NCI-H1436 (cell line): ENCODE measurements at places on chromosomes 5 and 9.

GRCh38 chr9:21836437-21837161 is 34.2 kb downstream of the MTAP start:
- no peak for DNase-seq

GRCh38 chr5:27129926-27130325 is 91.5 kb upstream of the CDH9 start:
- no peak for DNase-seq

DNA sequence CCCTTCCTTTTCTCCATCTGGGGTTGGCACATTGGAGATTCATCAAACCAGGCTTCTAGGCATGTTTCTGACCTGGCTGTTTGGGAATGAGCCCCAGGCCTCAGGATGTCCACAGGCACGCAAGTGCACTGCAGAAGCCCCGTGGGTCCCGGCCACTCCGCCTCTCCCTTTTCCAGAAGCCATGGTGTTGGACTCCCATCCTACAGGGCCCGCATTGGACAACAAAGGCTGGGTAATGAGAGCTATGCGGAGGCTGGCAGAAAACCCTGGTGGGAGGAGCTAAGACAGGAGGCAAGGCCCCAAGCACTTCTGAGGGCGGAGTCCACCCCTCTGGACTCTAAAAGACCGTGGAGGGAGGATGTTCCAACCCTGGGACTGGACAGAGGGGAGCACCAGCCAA is 160.6 kb downstream of the OLFM1 start:
- no peak for DNase-seq

GRCh38 chr9:37377688-37378612 is 44.5 kb upstream of the GRHPR start:
- DNase-seq, result no peak

DNA sequence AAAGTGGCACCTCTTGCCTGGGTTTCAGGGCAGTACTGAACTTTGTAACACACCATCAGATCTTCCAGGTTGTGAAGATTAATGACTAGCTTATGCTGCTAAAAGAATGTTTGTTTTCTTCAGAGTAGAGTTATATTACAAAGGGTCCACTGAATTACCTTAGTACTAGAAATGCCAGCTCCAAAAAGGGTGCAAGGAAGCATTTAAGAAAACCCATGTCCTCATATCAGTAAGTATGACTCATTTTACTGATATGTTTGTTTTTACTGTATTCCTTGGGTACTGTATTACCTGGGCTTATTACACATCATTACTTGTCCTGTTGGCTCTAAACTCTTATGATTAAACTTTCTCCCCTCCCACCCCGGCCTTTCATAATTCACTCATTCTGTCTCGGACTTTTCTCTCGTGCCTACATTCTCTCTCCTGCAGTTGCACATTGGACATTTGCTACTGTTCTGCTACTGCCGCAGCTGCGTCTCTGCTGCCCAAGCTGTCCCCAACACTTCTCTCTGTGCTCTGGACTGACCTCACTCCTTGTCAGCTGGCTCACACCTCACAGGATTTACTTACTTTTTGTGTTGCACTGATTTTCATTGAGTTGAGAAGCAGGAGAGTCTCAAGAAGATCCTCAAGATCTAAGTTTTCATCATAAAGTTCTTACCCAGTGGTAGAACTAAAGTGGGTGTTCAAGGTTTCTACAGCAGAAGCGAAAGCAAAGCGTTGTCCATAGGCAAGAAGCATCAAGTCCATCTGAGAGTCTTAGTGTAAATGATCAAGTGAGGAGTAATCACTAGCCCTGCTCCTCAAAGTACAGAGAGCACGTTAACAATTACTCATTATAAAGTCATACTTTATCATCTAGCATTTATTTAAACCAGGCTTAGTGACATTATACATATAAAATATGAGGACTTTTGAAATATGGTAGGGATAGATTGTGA is 53.2 kb upstream of the C9orf72 start:
- DNase-seq, result no peak

DNA sequence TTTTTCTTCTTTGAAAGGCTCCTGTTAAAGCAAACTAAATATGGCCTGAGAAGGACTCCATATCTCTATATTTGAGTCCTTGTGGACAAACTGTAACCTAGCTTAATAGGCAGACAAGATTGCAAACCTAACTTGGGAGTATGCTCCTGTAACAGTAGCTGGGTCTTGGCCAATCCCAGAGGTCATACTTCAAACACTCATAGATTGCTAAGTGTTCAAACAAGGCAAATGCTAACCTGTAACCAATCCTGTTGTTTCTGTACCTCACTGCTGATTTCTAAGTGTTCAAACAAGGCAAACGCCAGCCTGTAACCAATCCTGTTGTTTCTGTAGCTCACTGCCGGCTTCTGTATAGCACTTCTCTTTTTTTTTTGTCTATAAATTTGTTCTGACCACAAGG is 50.6 kb upstream of the CLK4 start:
- no peak for DNase-seq

- no peak for DNase-seq
These were observed 39.0 kb downstream of the SEMA4D start for GRCh38 chr9:89458768-89459496.

DNA sequence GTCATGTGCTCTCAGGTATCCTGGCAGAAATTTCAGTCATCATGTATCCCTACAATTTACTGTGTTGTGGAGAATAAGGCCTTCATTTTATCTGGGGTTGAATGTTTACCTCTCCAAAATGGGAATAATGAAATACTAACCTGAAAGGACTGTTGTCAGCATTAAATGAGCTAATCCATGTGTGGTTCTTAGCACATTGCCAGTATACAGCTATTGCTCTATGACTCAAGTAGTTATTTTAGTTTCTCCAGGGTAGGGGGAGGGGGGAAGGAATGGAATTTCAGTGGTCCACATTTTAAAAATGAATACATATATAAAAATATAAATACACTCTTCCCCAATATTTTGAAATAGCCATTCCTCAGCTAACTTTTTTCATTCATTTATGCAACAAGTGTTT is 3.5 kb downstream of the PAM start:
- no peak for DNase-seq

DNA sequence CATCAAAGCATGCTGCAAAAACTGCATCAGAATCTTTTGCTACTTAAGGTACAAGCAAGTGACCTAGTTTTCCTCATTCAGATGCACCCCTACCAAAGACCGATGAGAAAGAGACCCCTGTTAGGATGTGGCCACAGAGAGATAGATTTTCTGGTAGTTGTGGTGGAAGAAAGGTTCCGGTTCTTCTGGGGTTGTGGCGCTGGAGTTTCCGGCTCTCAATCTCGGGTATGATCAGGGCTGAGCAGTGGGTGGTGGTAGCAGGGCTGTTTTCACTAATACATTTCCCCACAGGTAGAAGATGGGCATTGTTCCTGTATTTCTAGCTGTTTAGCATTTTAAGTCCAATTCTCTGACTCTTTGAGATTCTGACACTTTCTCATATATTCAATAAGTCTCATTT is 58.4 kb downstream of the PCSK1 start:
- DNase-seq, result no peak

DNA sequence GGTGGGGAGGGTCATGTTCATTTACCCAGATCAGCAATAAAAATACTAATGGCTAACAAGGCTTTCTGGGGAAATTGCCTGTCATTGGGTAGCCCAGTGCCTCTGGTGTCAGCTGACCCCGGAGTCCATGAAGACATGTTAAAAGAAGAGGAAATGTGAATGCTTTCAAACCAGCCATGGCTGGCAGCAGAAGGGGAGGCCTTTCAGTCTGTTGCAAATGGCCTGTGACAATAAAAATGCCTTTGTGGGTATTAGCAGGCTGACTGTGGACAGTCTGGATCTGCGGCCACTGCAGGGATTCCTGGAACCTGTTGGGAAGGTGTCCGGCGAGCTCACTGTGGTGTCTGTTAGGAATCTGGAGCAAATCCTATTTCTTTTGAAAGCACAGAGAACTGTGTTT is 7.5 kb downstream of the ABL1 start:
- no peak for DNase-seq

GRCh38 chr9:89955144-89955543 is 350.3 kb downstream of the GADD45G start:
- DNase-seq, result no peak

DNA sequence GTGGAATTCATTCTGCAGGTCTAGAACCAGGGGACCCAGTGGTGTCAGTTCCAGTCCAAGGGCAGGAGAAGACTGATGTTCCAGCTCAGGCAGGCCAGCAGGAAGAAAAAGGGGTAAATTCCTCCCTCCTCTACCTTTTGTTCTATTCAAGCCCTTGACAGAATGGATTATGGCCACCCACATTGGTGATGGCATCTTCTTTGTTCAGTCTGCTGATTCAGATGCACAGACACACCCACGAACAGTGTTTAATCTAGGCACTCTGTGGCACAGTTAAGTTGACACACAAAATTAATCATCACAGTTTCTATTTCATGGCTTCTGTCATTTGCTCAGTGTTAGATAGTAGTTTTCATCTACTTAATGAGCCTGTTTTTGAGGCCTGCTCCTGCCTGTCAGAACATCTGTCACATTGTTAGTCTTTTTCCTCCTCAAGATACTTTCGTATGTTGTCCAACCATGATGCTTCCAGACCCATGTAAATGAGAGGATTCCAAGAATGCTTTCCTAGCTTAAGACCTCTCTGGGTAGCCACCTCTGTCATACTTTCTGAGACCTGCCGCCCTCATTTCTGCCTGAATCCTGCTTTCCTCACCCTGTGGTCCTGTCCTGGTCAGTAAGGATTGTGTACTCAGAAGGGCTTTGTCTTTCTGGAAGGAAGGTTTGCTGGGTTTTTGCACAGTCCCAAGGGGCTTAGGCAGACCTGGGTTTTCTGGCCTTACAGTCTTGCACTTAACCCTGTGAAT is 72.5 kb downstream of the SPIN1 start:
- no peak for DNase-seq

GRCh38 chr9:130306823-130307666 is 41.5 kb downstream of the HMCN2 start:
- DNase-seq, result no peak

GRCh38 chr9:94679587-94679986 is 40.3 kb upstream of the FBP1 start:
- DNase-seq, result no peak

GRCh38 chr9:78280982-78281668 is 15.8 kb upstream of the PSAT1 start:
- no peak for DNase-seq

DNA sequence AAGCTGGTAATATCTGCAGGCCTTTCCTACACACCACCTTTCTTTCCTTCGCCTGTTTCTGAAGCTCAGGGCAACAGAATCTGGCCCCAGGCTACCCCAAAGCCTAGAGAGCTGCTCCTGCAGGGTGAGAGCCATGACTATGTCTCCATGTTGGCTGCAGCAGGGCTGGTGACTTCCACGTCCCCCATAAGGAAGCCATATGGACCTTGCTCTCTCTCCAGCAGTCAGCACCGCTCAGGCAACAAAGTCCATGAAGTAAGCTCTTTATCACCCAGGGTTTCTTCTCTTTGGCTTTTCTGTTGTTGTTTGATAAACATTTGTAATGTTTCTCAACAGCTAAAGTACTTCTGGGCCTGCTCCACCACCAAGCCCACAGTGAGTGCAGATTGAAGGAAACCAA is 125.2 kb downstream of the SLIT3 start:
- DNase-seq, result no peak

- DNase-seq, result no peak
These were observed 48.2 kb downstream of the CSNK1A1 start for GRCh38 chr5:149503006-149503405.

- no peak for DNase-seq
These were observed 39.2 kb upstream of the ELOVL7 start for GRCh38 chr5:60883229-60883628.

GRCh38 chr5:178293815-178294214 is 61.2 kb upstream of the PHYKPL start:
- no peak for DNase-seq

GRCh38 chr5:173629628-173630027 is 13.2 kb upstream of the BOD1 start:
- DNase-seq, result no peak

DNA sequence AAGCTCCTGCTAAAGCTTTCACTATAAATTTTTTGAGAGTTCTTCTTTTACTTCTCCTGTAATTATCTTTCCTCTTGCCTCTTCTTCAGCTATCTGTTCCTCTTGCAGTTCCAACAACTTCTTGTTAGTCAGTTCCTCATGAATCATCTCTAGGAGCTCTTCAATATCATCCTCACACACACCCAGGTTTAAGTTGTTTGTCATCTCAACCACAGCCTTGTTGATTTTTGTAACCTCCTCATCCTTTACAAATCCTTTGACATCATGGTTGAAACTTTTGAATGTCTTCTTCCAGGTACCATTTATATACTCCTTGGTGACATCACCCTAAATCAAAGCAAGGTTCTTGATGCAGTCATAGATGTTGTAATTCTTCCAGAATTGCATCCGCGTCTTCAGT is 106.3 kb upstream of the MAMDC2 start:
- DNase-seq, result no peak

DNA sequence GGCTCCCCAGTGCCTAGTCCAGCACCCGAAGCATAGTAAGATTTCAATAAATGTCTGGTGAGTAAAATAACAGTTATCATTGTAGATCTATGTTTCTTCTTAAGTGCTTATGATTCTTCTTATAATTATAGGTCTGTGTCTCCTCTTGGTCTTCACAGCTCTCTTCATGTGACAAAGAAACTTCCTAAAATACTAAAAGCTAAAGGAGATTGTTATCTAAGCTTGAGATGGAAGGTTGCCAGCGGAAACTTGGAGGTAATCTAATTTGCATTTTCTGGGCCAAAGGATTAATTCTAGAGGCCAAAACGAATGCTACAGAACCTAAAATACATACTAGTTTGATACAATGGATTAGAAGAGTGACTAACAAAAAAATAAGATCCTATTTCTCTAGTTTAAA is 13.6 kb upstream of the ARHGAP26 start:
- no peak for DNase-seq

GRCh38 chr5:67401172-67401571 is 204.6 kb upstream of the CD180 start:
- no peak for DNase-seq

GRCh38 chr5:97162045-97162444 is 19.6 kb upstream of the LIX1 start:
- DNase-seq, result peak; percentile 67

GRCh38 chr9:4344946-4345345 is 45.1 kb upstream of the GLIS3 start:
- no peak for DNase-seq

DNA sequence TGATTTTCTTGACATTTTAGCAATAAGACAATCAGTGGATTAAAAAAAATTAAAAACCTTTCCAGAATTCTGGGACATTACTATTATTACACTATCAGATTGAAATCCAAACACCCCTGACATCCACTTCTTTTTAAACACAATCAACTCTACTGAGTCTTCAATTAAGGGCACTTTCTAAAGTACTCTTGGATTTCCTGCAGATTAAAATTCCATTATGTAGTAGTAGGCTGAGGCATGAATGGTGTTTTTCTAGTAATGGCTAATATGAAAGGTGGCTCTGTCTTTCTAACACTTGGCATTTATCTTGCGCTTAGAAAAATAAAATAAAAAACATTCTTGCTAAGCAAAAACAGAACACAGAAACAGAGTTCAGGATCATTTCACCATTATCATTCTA is 107.8 kb downstream of the OXCT1 start:
- no peak for DNase-seq
